ENCODE measurements at places on chromosomes 4 and X.

- DNase-seq = no peak
Observed at GRCh38 chr4:150251752-150252190, 173.5 kb downstream of the DCLK2 start.

DNA sequence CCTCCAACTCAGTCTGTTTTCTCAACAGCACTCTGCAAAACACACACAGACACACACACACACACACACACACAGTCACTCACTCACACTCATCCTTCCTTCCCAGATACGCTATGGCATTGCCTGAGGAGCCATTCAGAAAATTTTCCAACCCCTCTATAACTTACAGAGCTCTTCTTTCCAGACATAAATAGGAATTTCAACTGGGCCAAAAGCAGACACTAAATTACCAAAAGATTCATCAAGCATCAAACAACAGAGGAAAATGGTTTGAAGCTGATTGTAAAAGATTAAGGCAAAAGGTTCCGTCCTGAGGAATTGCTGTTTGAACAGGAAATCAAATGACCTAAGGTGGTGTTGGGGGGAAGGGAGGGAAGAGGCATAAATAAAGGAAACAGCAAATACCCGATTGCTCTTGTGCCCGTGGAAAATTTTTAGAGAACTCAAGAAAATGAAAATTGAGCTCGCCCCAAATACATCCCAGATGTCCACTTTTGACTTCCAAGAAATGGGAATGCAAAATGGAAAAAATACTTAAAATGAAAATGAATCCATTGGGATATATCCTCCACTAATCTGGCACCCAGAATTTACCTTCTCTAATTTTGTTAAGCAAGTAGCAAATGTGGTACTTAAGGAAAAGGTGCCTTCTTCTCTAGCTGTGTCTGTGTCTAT is 183.6 kb downstream of the QDPR start:
- DNase-seq = no peak

DNA sequence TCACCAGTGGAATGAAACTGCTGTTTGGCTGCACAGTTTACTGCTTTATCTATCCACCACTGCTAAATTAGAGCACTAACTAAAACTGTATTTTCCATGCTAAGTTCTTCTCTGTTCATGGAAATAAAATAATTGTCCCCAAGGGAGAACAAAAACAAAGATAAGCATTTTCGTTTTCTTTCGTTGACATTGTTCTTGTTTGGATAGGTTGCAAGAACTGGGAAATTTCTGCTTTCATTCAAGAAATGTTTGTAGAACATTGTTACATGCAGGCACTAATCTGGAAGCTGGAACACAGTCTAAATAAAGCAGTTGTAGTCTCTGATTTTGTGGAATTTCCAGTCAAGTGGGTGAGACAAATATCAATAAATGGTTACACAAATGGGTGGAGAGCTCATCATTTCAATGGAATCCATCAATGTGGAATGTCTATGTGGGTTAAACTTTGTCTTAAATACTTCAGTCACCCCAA is 5.8 kb upstream of the CXCL8 start:
- no peak for DNase-seq

- no peak for DNase-seq
Observed at GRCh38 chrX:54747733-54748393, 50.2 kb downstream of the ITIH6 start.

- DNase-seq = no peak
Observed at GRCh38 chr4:123547216-123548165, 150.9 kb downstream of the SPRY1 start.

DNA sequence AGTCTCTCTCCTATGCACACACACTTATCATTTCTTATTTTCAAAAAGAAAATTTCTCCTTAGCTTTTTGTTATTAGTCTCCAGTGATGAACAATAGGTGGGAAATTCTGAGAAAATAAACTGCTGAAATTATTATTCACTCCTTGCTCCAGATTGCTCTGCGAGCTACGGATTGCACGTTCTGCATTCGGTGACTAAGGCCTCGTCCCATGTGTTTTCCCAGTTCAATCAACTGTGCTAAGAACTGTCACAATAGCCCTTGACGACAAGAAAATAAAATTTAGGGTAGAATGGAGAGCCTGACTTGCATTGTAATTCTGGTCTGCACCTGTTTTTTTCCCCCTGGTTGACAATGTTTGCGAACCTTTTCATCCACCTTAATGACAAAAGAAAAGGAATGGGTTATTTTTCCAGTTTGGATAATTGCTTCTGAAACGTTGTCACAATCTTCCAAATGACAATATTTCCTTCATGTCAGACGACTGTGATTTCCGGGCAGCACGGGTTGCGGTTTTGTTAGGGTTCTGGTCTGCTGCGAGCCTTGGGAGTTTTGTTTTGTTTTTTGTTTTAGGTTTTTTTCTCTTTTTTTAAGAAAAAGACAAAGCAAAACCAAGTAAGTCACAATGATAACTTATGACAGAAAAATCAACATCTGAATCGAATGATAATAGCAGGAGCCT is 124.5 kb upstream of the NOCT start:
- DNase-seq = no peak

Data from stimulated activated CD4-positive, alpha-beta T cell treated with anti-CD3 and anti-CD28 coated beads, Interleukin-15, amount 100 ng/mL, for 1 hour (primary cell).